Fibroblast of the aortic adventitia (primary cell): ENCODE measurements at places on chromosomes 12 and 14. TPM values are rescaled to one million over a fixed set of nuclear protein-coding genes. Genes with fewer than 3 reads are reported as not detected.

DNA sequence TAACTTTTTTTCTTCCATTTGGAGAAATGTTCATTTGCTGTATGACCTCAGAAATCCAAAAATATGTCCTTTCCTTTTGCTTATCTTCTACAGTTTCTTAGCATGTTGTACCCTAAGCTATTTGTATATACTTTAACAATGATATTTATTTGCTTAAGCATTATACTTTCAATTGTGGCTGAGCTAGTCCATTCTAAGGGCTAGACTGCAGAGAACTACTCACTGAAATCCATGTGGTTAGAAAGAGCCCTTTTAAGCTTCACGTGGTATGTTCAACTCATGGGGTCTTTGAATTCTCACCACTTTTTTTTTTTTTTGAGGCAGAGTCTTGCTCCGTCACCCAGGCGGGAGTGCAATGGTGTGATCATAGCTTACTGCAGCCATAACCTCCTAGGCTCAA lies 122.5 kb downstream of the HMGA2 start:
- no peak for DNase-seq

DNA sequence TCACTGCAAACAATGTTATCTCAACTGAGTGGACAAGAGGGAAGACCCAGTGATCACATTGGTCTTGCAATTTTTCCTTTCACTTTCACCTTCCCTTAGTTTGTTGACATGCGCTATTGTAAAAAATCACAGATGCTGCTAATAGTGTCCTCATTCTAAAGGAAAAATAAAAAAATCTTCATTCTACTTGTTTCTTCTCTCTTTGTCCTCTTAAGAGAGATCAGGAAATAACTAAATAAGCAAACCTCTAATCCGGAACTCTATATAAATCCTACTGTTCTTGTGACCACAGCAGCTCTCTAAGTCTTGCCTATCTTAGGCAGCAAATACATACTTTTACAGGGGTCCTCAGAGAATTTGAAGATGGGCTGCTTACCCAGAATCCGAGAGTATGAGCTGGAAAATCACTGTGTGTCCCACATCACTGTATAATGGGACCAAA lies 257.7 kb downstream of the NAV3 start:
- peak; percentile 43 for DNase-seq

GRCh38 chr12:89983622-89984021 lies 275.0 kb upstream of the ATP2B1 start:
- DNase-seq: no peak

GRCh38 chr14:77459072-77459723 lies 1.3 kb downstream of the AHSA1 start:
- DNase-seq: peak; percentile 85

DNA sequence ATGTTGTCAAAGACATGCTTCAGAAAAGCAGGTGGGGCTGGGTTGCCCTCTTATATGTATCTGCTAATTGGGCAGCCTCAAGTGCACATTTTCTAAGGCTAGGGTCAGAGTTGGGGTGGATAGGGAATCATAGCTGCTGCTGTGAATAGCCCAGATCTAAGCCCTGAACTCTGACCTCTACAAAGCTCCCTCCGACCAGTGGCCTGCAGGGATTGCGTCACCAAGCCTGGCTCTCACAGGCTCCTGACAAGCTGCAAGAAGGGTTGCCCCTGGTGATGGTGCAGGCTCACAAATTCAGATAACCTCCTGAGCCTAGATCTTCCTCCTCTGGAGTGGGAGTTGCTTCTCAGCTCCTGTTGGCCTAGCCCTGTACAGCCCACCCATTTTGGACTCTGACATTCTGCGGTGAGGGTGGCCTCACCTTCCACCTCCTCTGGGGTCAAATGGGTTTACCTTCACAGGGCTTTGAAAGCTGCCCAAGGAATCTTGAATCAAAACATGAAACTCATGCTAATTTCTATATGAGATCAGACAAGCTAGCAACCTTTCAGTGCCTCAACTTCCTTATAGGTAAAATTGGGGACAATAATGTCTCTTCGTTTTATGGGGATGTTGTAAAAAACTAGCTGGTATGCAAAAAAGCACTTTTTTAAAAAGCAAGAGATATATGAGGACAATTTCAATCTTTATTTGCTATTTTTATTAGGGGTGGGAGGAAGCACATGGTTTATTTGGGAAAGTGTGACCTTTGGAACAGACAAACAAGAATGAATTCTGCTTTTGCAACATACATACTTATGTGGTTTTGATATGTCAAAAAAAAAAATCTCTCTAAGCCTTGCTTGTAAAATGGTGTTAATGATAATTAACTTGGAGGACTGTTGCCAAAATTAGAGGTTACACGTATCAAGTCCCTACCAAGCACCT lies 4.9 kb upstream of the SUSD6 start:
- no peak for DNase-seq

GRCh38 chr12:100497105-100497795 lies 23.6 kb downstream of the NR1H4 start:
- DNase-seq: no peak

The KRT6B gene
- not detected in 2 replicates for total RNA-seq

The ERBB3 gene
- total RNA-seq: 1.2 and 1.5 TPM in 2 replicates
